Posterior cingulate gyrus (tissue), 11 donors: ENCODE measurements at places on chromosomes 4 and X.

GRCh38 chr4:52641854-52642563, 17.1 kb downstream of the USP46 start:
- no peak for DNase-seq

DNA sequence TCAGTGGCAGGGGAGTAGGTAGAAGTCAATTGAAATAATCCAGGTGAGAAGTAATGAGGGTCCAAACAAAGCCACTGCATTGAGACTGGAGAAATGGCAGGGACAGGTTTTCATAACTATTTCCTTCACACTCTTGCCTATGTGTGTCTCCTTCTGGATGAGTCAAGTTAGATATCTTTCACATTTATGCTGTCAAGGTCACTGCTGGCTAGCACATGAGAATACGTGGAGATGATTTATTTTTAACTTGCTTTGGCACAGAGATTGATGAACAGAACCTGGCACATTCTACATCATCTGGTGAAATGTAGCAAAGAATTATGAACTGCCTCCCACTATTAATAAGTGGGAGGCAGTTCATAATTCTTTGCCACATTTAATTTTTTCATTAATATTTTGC, 66.7 kb upstream of the BOD1L1 start:
- no peak for DNase-seq

DNA sequence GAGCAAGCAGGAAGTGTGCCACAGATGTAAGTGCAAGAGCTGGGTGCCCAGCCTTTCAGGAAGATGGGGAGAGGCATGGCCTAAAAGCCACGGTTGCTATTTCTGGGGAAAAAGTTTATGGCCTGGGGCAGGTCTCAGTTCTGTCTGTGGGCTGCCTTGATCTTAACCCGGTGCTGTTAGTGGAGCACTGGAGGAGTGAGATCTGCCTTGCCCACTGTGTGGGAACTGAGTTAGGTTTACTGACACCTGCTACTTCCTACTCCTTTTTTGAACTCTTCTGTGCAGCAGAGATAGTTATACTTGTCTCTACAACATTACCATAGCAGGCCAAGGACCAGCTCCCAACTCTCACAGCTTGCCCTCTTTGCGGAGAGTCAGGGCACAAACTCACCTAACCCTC, 76.5 kb downstream of the ITM2A start:
- no peak for DNase-seq

DNA sequence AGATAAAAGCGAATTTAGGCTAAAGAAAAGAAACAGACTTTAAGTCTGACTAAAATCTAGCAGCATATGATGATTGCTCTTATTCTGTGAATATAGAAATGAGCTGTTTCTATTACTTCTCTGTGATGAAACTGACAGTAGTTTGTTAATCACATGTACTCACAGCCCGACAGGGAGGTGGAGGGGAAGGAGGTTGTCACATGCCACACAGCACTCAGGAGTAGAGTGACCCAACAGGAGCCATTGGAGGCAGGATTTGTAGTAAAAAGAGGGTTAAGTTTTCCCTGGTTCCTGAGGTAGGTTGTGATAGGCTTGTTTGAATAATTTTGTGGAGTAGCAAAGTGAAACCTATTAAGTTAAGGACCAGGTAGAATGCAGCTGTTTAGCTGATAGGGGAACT, 495.9 kb downstream of the CENPC start:
- DNase-seq: no peak

DNA sequence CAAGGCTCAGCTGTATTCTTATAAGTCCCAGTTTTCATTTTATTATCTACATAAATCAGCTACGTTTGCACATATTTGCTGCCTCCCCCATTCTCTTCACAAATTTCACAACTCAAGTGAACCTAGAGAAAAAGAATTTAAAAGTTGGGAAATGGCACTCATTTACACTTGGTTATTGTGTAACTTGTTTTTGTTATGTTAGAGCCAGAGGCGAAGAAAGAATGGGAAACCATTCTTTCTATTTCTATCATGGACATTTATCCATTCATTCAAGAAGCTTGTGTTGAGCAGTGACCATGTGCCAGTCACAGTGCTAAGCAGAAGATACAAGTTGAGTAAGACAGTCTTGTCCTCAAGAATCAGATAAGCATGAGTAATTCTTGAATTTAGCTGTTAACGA, 13.5 kb downstream of the LIAS start:
- DNase-seq: no peak

DNA sequence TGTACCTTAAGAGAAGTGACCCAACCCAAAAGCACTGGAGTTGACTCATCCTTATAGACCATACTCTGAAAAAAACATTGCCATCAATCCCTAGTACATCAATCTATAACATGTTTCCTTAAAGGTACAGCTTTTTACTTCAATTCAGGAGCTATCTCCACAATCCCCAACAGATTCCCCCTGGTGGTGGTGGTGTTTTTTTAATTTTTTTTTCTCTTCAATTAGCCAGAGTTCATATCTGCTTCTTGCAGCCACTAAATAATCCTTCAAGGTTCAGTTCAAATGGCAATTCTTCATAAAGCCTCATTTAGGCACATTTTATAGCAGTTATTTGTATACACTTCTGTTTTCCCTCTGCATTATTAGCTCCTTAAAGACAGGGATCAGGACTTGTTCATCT, 60.7 kb upstream of the KDR start:
- DNase-seq: no peak

GRCh38 chr4:183163135-183163534, 64.1 kb downstream of the WWC2 start:
- DNase-seq: no peak
